Choroid plexus epithelial cell (primary cell): ENCODE measurements at places on chromosomes 5 and 9.

- peak; percentile 37 for DNase-seq
Observed at GRCh38 chr5:119269061-119269944, 86.5 kb upstream of the TNFAIP8 start.

DNA sequence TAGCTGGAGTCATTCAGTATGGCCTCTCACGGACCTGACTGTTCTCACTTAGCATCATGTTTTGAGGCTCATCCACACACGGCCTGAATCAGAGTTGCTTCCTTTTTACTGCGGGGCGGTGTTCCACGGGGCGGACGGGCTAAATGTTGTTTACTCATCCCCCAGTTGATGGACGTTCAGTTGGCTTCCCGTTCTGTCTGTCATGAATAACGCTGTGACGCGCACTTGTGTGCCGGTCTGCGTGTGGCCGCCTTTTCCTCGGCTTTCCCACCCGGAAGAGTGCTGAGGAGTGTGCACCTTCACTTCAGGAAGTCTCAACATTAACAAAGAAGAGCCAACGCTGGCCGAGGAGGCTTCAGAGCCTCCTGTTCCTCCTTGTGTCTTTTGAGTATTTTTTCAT lies 39.0 kb upstream of the IRX4 start:
- no peak for DNase-seq

- no peak for DNase-seq
Observed at GRCh38 chr9:107059220-107059619, 196.3 kb downstream of the ZNF462 start.

DNA sequence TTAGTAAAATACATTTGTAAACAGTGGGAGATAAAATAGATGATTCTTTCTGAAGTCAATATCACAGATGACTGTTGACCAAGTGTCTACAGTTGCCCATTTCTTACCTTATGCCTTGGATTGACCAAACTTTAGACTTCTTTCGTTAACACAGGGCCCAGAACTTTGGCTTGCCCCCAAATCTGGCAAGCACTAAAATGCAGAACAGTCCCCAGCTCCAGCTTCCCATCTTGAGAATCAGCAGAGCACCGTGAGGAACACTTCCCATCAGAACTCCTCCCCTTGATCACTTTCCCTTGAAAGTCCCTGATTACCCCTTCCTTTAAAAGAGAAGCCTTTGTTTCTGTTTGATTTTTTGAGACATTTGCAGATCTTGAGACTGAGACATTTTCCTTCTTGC lies 1039.9 kb downstream of the TLE1 start:
- no peak for DNase-seq

DNA sequence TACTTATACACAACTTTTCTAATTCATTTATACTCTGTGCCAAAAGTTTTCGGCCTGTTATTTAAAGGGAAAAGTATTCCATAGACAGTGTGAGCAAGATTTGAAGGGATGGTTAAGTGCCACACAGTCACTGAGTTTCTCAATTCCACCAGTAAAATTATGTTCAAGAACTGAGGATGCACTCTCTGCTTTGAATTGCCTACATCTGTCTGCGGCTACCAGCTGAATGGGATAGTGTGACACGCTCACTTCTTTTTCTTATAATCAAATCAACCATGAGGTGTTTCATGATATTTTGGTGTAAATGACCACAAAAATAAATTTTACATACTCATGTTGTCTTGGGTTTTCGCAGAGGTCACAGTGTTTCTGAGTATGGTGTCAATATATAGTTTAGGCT lies 218.4 kb upstream of the TMEM161B start:
- DNase-seq = no peak

GRCh38 chr9:98161851-98162250 lies 30.6 kb downstream of the CORO2A start:
- no peak for DNase-seq

DNA sequence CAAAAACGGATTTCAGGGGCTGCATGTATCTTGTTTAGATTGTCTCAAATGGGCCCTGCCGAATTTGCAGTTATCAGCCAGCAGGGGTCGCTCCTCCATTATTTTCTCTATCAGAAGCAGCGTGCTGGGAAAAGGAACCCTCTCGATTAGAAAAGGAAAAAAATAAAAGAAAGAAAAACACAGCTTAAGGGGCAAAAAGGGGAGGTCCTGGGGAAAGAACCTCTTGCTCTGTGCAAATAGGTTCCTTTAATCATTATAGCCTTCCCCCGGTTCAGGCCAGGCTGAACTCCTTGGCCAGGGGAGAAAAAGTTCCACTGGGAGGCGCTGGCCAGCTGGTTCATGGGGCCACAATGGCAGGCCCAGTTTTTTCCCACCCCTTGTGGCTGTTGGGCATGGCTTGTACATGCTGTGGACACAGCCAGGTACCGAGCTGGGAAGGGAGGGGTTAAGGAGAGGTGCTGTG lies 25.0 kb upstream of the CAPSL start:
- peak; percentile 22 for DNase-seq

DNA sequence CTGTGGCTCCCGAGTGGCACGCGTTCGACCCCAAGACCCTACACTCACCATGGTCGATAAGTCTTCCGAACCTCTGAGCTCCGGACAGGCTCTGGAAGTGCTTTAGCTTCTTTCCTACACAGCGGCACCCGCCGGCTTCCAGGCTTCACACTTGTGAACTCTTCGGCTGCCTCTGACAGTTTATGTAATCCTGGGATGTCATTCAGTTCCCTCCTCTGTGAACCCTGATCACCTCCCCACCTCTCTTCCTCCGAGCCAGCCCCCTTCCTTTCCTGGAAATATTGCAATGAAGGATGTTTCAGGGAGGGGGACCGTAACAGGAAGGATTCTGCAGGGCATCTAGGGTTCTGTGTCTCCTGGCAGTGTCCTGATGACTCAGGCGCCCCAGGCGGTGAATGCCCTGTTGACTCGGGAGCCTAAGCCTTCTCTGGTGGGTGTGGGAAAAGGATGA lies at the start of gene CD14:
CD14 (minus strand) TSS at position 155 of the 451 bp plus-strand sequence; CDS start at position 51, 104 bp downstream.
- DNase-seq = peak; percentile 44

- no peak for DNase-seq
Observed at GRCh38 chr9:128715436-128715750, 8.5 kb downstream of the ZDHHC12 start.

DNA sequence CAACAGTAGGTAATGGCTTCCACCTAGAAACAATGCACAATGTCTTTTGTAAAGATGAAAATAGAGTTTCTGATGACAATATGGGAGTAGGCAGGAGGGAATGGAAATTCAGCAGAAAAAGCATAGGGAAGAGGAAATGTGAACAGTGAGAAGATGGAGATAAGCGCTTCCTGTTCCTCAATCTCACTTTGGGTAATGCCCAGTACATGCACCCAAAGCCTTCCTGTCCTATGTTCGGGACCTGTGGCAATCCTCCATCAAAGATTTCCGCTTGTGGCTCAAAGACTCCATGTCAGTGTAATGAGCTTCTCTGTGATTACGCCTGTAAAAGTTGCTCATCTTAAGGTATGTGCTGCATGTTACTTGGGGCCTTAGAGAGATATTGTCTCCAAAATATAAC lies 2.7 kb downstream of the UGT3A1 start:
- DNase-seq = no peak

GRCh38 chr9:88821746-88822106 lies 169.5 kb upstream of the S1PR3 start:
- DNase-seq = no peak

- peak; percentile 35 for DNase-seq
Observed at GRCh38 chr5:35785601-35786085, 71.0 kb upstream of the IL7R start.

DNA sequence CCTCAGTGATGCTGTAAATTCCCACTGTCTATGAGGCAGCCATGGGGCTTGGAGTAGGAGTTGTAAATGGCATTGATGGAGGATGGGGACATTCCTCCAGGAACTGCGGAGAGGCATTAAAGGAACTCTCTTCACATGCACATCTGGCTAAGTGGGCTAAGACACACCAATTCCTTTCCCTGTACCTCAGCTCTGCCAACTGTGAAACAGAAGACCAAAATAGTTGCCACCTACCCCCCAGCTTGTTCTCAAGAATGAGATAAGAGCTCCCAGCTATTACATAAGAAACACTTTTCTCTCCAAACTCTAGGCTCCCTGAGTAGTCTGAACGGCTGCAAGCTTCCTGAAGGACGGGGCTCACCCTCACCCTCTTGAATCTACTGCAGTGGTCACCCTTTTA lies 144.6 kb upstream of the SLC30A5 start:
- no peak for DNase-seq

DNA sequence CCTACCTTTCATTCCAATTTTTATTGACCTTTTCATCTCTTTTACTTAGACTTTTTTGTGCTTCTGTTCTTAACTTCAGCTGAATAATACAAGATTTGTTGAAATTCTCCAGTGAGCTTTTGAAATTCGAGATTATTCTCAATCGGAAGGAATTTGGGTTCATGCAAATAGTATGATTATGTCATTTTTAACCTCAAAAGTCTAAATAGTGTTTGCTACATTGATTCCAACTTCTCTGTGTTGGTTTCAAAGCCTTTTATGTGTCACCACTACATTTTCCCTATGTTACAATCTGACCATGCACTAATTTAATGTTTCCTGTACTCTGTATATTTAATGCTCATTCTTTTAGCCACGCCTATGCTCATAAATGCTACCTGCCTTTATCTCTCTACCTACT lies 44.1 kb downstream of the VPS13A start:
- DNase-seq = no peak

DNA sequence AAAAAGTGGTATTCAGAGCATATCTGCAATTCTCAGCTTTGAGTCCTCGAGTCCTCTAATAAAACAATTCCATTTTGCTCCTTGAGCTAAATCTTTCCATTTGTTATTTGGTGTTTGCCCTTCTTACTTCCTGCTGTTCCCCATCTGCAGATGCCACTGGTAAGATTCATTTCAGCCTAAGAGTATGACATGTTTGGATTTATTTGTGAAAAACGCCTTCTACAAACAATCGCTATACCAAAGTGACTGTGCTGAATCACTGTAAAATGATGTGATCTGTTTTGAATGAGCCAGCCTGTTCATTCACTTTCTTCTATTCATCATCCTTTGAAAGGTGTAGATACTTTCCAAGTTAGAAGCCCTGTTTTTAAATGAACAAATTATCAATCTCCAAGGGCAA lies 27.7 kb downstream of the KCTD16 start:
- peak; percentile 31 for DNase-seq

GRCh38 chr5:179805529-179806249 lies 977 bp downstream of the MGAT4B start:
- peak; percentile 35 for DNase-seq

- no peak for DNase-seq
Observed at GRCh38 chr5:172630986-172631385, 10.1 kb upstream of the NEURL1B start.

DNA sequence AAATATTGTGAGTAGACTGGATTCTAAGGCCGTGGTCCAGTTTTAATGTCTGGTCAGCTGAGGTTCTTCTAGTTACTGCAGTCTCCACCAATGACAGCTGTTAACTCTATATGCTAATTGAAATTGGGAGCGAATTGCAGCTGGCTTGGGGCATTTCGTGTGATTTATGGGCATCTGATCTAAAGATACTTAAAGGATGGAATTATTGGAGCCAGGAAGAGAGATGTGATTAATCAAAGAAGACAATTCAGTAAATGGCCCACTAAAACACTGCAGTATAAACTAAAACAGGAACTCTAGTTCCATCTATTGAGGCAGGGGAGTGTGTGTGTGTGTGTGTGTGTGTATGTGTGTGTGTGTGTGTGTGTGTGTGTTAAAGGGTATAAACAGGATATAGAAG lies 157.5 kb upstream of the IQGAP2 start:
- DNase-seq = no peak
